ENCODE measurements at places on chromosomes 11 and 22. TPM values are rescaled to one million over a fixed set of nuclear protein-coding genes. Genes with fewer than 3 reads are reported as not detected.

Gene MMP13
- total RNA-seq: 3.9 TPM

Gene FAM83F
- 0.82 TPM for total RNA-seq

DNA sequence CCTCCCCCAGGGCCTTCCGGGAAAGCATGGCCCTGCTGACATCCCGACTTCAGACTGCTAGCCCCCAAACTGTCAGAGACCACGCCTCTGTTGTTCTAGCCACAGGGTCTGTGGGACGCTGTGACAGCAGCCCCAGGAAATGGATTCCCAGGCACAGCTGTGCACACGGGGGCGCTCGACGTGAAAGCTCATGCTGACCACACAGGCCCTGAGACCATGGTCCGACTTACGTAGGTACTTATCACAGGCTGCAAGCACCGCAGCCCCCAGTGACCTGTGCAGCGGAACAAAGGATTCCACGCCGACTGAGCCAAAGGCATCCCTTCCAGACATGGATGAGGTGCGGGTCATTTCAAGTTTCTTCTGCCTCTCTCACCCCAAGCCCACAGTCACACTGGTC is 150.6 kb downstream of the CTTN start:
- no peaks in the 10 kb centered on the region for H3K27me3 ChIP-seq
- no peak overlapping the region for H3K4me3 ChIP-seq
- peaks cover 28% of the 10 kb centered on the region for H3K4me1 ChIP-seq
- no peaks in the 10 kb centered on the region for H3K36me3 ChIP-seq
- no peak overlapping the region for H3K27ac ChIP-seq

DNA sequence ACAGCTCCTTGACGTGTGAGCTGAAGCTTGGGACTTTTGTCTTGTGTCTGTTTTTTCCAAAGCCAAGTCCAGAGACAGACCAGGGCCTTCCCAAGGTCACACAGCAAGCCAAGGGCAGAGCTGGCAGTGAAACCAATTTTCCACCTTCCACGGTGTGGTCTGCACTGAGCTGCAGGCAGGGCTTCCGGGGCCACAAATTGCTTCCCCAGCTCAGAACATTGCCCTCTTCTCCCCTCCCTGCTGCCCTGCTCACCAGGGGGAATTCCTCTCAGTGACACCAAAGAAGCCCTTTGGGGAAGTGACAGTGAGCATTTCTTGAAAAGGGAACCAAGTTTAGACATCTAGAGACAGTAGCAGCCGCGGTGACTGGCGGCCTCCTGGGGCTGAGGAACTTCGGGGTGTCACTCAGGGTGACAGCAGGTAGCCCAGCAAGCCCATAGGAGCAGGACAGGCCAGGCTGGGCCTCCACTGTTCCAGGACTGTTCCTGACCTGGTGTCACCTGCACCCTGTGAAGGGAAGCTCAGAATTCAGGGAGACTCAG is 9.2 kb downstream of the FXYD2 start:
- no peak for DNase-seq
- H3K4me3 ChIP-seq: no peak overlapping the region
- H3K27me3 ChIP-seq: no peaks in the 10 kb centered on the region

Gene UPK2
- total RNA-seq: not detected

DNA sequence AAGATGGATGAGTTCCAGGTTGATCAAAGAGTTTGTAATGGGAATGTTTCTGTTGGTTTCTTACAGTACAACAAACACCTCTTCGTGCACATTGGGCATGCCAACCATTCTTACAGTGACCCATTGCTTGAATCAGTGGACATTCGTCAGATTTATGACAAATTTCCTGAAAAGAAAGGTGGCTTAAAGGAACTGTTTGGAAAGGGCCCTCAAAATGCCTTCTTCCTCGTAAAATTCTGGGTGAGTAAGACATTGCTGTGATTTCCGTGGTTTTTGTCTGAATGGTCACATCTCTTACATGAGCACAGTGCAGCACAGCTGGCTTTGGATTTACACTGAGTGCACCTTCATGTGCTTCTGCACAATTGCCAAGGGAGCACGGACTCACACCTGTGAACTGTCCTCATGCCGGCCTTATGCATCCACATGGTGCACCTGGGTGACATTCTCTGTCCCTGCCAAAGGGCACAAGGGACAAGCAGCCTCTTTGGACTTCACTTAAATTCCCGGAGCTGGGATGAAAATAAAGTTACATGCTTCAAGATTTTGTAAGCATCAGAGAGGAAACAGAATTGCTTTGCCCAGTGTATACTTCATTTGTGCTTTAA is 107.1 kb upstream of the RASSF10 start:
- H3K4me1 ChIP-seq: peaks cover 22% of the 10 kb centered on the region
- no peaks in the 10 kb centered on the region for H3K27me3 ChIP-seq
- H3K27ac ChIP-seq: no peak overlapping the region

Gene ESAM
- total RNA-seq: 22.0 TPM

DNA sequence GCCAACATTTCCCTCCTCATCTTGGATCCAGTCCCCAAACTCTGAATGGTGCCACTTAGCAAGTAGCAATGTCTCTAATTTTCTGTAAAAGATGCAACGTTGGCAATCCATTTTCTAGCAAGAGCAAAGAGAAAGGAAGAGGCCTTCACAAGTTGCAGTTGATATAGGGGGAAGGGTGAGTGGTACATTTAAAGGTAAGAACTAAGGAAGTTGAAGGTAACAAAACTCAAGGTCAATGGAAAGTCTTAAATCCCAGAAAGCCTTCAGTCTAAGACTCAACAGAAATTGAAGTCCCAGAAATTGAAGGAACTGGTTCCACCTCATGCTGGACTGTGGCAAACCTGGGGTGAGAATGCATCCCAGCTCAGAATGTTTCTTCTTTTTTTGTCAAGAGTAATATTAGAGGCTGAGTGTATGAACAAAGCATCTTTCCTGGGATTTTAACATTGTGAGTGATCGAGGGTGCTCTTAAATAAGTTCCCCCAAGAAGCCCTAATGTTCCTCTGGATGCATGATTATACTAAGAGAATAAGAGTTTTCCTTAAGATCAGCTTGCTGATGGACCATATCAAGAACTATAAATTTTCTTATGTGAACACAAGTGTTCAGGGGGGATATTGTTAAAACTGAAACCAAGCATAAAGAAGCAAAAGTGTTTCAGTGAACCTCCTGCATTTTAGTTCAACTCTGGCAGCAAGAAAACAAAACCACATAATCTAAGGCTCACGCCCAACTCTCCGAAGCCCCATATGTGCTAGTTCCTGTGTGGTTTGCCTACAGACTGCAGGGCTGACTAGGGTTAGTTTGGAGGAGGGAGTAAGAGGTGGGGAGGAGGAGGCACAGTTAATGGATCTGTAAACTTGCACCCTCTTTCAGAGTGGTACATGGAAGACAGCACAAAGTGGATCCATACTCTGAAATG is at the start of gene GRAP2:
Gene GRAP2, plus strand, starts transcription at position 779 of the 922 bp plus-strand sequence. CDS start 46,023 bp downstream, outside the sequence.
- peaks cover 21% of the 10 kb centered on the region for H3K27me3 ChIP-seq
- H3K27ac ChIP-seq: no peak within 1 kb of the TSS
- DNase-seq: no peak
- H3K36me3 ChIP-seq: no peaks in the 10 kb centered on the region
- no peaks in the 10 kb centered on the region for H3K4me1 ChIP-seq
- H3K4me3 ChIP-seq: no peak within 1 kb of the TSS

DNA sequence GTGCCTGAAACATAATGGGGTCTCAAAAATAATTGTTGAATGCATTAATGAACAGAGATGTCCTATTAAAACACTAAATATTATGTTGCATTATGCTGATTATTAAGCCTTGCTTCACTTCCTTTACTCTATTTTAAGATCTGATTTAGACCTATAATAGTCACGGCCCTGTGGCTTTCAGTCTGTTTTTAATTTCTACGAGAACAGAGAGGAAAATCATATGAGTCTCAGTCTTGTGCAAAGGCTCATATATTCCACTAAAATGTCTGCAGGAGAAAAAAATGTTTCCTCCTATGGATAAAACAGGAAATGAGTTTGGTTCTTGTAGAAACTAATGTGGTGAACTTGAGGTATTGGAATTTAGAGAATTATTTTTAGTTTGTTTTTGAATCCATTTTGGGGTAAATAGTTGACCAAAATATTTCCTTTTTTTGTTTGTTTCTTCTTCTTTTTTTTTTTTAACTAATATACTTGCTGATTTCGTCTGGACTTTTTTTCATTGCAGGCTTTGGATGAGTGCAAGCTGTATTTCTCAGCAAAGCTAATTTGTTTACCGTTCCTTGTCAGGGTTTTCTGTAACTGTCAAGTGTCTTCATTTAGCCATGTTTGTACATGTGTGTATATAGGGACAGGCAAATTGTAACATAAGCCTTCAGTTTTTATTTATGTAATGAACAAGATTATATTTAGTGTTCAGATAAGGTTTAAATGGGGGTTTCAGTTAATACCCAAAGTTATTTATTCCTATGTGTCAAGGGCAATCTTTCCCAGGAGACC is 139.1 kb upstream of the DDI1 start:
- peaks cover 5% of the 10 kb centered on the region for H3K4me1 ChIP-seq
- H3K27me3 ChIP-seq: no peaks in the 10 kb centered on the region
- no peak for DNase-seq
- no peak overlapping the region for H3K27ac ChIP-seq
- H3K36me3 ChIP-seq: no peaks in the 10 kb centered on the region

Measured in astrocyte (in vitro differentiated cells and primary cell).